Umbilical cord (tissue), 2 donors: ENCODE measurements at places on chromosomes 5 and 9. TPM values are rescaled to one million over a fixed set of nuclear protein-coding genes. Genes with fewer than 3 reads are reported as not detected.

DNA sequence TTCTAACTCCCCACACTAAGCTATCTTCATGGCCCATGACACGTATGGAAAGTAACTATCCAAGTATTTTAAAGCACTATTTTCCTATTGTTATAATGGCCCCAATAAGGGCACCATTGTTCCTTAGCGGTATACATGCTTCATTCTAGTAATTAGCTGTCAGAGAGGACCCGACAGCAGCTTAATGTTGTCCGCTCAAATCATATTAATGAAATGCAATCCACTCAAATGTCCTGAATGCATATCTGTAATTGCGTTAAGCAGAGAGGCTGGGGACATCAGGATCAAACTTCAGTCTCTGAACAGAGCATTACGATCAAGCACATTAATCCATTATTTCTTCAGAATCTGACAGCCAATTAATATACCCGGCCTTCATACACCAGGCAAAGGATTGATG is 139.7 kb downstream of the CRB2 start:
- DNase-seq = no peak

The CNTLN gene
- 80.2 TPM for total RNA-seq

DNA sequence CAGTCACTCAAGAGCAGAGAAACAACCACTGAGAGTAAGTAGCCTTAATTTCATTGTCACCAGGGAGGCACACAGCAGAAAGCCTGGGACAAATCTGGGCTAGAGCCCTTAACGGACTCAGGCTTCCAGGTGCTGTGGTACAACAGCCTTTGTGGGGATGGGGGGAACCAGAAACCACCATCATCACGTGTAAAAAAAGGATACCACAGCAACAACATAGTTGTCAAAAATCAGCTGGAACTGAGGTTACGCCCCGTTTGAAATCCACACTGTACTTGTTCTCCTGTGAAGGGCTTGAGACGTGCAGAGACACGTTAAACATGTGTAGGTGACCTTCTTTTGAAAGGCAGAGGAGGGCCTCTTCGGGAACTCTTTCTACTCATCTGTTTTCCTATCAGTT is 16.6 kb upstream of the PLPP1 start:
- peak; percentile 52 for DNase-seq

DNA sequence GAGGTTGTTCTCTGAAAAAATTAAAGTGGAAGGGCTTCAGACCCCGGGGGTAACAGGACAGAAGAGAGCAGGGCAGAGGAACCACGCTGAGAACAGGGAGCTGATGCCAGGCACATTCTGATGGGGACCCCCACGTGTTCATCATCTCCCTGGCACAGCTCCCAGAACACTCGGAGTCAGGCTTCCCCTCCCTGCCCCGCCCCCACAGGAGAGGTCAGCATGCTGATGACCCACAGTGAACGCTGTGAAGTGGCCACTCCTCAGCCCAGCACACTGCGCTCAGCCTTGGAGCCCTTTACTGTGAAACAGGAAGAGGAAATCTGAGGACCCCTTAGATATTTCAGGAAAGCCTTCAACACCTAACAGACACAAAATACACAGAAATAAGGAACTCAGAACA is 16.4 kb downstream of the RETREG1 start:
- DNase-seq = peak; percentile 51

The UNC13B gene
- total RNA-seq = 12.0 TPM

The FAM221B gene
- total RNA-seq = 1.2 TPM

The INSL4 gene
- total RNA-seq = 4.8 TPM
